ENCODE measurements at places on chromosomes 2 and 18. TPM values are rescaled to one million over a fixed set of nuclear protein-coding genes. Genes with fewer than 3 reads are reported as not detected.
A peak's percentile ranks its signal among the peaks of the same experiment; 100 is the strongest.

The REG1B gene
- not detected for total RNA-seq

The SPATA3 gene
- total RNA-seq = not detected

The ACSL3 gene
- total RNA-seq = 94.4 TPM

GRCh38 chr18:49169037-49169521, 218.3 kb upstream of the SMAD7 start:
- DNase-seq = no peak

DNA sequence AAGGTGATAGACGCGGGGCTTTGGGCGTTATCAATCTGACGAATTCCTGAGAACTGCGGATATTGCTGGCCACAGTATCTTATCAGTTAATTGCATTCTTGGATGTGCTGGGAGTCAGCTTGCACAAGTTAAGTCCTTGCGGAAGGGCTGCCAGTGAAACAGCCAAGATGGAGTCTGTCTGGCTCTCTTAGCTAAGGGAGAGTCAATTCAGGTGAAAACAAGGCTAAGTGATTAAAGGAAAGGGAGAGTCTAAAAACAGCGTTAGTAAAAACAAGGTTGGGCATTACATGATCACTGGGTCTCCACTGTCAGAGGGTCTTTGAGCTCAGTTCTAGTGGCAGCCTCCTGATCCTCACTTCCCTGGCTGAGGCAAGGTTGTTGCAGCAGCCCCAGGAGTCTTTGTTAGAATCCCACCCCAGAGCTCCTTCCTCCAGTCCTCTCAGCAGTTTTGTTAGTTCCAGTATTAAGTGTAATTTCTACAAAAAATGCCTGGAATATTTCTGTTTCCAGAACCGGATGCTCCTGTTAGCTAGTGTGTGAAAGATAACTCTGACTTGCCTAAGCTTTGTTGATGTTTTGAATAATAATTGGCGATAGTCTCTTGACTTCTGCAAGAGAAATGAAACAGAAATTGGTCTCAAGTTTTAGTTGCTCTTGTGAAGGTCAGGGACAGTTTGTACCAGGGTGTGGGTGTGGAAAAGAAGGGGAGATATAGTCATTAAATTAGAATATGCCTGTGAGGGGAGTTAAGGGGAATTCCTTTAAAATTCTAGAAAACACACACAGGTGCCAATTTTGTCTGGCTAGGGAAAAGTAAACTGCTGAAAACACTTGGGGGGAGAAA, 10.6 kb downstream of the CFLAR start:
- no peak for DNase-seq

DNA sequence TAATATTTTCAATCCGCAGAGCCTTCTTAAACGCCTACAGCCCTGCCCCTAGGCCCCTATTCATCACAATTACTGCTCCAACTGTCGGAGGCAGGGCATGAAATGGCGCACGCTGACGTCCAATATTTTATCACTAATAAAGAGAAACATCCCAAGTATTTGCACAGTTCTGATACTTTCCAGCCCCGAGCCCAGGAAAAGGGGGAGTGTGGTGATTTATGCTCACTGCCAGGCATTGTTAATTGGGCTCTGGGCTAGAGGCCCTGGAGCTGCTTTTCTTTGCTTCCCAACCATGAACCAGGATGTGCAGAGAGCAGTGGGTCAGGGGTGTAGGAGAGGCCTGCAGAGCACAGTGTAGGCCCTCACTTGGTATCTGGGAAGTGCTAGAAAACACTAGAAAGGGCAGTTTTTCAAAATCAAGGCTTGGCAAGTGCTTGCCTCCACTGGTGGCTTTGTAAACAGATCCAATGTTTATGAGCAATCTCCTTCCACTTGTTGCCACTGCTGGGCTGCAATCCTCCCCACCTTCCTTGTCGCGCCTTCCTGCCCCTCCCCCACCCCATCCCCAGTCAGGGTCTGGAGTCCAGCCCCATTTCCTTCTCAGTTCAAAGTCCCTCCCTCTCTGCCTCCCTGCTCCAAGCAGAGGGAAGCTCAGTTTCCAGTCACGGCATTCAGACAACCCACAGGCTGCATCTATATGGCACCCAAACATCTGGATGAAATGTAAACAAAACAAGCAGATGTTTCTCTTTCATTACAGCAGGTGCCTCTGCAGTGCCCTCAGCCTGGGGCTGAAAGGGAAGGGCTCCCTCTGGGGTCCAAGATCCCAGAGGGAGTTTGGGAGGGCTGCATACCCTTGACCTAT, 83.9 kb upstream of the PKDCC start:
- peak; percentile 54 for DNase-seq

DNA sequence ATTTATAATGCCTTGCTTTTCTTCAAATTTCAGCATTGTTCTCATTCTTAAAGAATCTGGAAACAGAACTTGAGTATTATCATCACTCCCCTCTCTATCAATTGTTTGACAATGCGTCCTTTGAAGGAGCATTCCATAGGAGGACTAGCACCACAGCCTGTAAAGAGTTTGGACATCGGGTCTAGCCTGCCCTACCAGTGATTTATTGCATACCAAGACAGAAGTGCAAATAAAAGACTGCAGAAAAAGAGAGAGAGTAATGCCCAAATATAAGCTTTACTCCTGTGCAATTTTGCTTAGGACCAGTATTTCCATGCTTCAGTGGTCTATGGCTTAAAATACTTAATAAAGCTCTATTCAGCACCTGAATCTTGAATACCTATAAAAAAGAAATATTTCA, 55.4 kb upstream of the MAP2 start:
- no peak for DNase-seq

GRCh38 chr2:20543469-20544152, 96.7 kb downstream of the RHOB start:
- DNase-seq = peak; percentile 93

- no peak for DNase-seq
Observed at GRCh38 chr18:55236150-55236931, 277.1 kb upstream of the CCDC68 start.

The SLC16A14 gene
- total RNA-seq = 9.9 TPM

DNA sequence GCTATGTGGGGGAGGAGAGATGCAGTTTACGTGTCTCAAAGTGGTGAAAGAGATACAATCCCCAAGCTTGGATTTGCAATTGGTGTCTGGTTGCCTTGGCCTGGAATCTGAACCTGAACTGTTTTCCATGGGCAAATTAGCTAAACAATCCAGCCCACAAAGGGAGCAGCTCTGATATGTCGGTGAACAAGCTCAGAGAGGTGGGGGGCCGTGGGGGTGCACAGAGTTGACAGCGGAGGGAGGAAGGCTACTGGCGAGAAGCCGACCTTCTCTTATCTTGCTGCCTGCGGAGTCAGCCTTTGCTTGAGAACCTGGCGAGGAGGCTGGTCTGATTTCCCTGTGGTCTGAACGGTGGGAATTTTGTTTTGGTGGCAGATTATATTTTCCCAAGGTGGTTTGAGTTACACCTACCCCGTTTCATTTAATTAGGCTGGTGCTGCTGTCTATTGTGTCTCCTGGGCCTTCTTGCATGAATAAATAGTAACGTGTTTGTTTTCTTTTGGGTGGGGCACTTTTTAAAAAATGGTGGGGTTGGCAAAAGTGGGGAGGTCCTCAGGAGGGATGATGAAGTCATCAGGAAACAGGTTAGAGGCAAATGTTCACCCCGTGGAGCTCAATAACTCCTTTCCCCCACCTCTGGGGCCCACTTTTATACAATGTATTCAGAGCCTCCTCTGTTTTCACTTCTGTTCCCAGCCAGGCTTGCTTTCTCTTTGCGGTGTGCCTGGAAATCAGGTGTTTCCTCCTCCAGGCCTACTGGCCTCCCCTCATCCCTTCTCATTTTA, 80.9 kb upstream of the IGFBP5 start:
- no peak for DNase-seq

DNA sequence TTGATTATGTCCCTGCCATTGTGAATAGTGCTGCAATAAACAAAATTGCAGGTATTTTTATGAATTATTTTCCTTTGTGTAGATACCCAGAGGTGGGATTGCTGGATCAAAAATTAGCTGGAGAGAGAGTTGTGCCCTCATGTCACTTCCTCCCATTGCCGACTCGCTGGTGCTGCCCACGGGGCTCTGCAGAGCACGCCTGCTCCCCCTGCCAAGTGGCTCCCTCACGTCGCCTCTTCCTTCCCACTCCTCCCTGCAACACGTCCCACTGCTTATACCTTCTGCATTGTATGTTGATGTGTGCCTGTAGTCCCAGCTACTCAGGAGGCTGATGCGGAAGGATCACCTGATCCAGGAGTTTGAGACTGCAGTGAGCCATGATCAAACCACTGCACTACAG, 28.1 kb downstream of the PRELID3A start:
- no peak for DNase-seq

DNA sequence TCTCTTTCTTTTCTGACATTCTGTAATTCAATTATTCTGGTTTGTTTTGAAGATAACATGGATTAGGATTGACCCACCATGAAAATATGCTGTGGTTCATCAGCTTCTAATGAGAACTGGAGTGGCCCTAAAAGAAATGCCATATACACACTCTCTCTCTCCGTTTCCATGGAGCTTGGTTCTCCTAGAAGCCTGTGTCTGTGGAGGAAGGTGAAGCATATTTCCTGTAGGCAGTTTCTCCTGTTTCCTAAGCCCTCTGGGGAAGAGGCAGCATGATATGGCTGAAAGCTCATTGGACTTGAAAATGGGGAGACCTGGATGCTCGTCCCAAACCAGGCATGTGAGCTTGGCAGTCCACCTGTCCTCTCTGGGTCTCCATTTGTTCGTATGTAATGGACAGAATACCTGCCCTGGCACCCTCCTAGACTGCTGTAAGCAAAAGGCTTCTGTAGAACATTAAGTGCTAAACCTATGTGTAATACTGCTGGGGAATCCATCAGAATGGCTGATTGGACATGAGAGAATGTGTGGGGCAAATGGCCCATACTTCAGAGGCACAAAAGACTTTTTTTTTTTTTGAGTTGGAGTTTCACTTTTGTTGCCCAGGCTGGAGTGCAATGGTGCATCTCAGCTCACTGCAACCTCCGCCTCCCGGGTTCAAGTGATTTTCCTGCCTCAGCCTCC, 75.3 kb upstream of the PPP1CB start:
- DNase-seq = no peak

DNA sequence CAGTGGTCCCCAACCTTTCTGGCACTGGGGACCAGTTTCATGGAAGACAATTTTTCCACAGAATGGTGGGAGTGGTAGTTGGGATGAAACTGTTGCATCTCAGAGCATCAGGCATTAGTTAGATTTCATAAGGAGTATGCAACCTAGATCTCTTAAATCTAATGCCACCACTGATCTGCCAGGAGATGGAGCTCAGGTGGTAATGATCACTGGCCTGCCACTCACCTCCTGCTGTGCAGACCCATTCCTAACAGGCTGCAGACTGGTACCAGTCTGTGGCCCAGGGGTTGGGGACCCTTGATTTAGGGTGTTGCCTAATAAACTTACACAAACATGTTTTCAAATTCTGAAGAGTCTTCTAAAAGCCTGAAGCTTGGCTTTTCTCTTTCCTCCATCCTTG, 261.3 kb downstream of the CDH19 start:
- no peak for DNase-seq

DNA sequence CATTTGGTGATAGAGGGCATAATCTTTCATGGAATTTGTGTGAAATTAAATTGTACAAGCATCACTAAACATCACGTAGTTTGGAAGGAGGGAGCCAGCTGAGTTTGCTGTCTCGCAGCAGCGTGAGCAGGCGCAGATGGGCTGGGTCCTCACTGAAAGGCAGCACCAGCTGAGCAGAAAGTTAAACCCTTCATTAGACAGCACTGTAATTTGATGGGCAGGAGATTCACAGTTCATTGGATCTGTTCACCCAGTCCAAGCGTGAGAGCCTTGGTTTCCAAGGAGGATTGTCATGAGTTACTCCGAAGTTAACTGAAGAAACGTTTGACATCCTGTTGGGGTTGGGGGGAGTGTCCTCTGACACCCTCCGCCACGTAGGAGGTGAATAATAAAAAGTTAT, 89.8 kb upstream of the NFATC1 start:
- peak; percentile 86 for DNase-seq

GRCh38 chr2:85915606-85916303, 27.0 kb upstream of the ST3GAL5 start:
- peak; percentile 50 for DNase-seq

The SP100 gene
- 38.8 TPM for total RNA-seq

- DNase-seq = no peak
Observed at GRCh38 chr2:172986040-172986439, 89.6 kb upstream of the MAP3K20 start.

DNA sequence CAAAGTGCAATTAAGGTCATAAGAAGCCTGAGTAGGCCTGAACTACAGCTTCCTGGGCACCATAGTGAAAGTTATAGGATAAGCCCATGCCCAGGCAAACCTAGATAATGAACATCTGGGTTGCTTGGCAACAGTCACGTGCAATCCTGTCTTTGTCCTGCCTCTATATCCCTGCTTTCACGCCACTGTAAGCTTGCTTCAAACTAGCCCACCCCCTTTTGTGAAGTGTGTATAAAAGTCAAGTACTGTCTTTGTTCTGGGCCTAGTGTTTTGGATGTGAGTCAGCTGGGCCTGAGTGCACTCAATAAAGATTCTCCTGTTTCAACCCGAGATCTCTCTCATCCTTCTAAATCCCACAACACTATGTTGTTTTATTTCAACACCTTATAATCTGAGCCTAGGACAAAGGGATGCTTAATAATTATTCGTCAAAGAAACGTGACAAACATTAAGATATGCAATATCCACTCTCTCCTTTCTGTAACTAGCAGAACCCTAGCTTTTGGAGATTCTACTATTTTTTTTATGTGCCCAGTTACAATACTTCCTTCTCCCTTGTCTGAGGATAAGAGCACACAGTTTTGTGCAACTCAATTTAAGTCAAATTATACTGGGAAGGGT, 927.8 kb downstream of the SUCLG1 start:
- DNase-seq = no peak

The SLC19A3 gene
- total RNA-seq = 5.3 TPM

The TUBA3E gene
- not detected for total RNA-seq

The LRRC30 gene
- 2.7 TPM for total RNA-seq

DNA sequence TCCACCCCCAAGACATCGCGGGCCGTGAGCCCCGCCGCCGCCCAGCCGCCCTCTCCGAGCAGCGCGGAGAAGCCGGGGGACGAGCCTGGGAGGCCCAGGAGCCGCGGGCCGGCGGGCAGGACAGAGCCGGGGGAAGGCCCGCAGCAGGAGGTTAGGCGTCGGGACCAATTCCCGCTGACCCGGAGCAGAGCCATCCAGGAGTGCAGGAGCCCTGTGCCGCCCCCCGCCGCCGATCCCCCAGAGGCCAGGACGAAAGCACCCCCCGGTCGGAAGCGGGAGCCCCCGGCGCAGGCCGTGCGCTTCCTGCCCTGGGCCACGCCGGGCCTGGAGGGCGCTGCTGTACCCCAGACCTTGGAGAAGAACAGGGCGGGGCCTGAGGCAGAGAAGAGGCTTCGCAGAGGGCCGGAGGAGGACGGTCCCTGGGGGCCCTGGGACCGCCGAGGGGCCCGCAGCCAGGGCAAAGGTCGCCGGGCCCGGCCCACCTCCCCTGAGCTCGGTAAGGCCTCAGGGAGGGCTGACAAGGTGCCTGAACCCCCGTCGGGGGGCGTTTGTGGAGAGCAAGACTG, 14.2 kb downstream of the SPEG start:
- DNase-seq = no peak
